ENCODE measurements at places on chromosomes 7 and 10.

- no peak for DNase-seq
Measured at GRCh38 chr10:32000937-32001336, 55.3 kb downstream of the KIF5B start.

DNA sequence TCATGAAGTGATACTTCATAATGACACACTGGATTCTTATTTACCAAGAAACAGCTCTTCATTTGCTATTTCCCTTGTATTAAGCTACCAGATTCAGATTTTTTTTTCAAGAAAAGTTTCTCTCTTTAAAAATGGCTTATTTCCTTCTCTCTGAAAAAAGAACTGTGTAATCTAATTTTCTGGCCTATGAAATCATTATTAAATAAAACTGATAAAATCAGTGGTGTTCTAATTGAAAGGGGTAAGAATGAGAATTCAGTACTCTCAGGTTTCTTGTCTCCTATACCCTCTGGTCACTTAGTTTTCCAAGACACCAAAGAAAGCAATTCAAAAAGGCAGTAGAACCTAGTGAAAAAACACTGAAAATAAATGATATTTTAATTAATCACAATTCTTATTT is 10.3 kb downstream of the JMJD1C start:
- DNase-seq, result no peak

DNA sequence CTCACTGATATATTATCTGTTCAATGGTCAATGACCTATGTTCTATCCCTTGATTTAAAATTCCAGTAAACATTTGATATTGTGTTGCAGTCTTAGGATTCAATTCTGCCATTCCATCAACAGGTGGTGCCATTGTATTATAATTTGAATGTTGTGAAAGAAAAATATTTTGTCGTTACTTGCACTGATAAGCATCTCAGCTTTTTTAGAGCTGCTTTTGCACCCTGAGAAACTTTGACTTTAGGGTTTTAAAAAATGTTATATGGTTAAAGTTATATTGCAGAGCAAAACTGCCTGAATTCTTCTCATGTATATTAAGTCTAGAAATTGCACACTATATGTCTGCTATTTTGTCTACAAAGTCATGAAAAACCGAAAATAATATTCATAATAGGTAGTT is 18.8 kb upstream of the MINDY3 start:
- no peak for DNase-seq

- DNase-seq, result no peak
Measured at GRCh38 chr7:84219310-84219709, 24.7 kb upstream of the SEMA3A start.

- peak; percentile 73 for DNase-seq
Measured at GRCh38 chr7:101099969-101100781, 14.9 kb downstream of the TRIM56 start.

DNA sequence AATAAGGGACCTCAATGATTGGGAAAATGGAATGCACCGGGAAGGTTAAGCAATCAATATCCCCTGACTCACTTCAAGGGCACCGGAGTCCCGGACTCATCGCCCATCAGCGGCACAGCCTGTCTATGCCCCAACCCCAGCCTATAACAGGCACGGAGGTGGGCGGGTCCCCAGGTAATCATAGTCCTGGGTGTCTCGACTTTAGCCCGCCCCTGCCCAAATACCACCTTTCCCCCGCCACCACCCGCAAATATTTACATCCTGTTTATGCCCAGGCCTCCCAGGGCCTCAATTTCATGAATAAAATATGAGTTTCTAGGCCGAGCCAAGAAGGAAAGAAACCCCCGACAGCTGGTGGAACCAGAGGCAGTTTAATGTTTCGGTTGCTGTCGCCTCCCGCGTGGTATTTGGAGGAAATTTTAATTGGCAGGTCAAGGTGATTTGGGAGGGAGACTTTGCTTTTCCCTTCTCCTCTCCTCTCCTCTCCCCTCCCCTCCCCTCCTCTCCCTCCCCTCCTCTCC is 15.6 kb upstream of the RFC2 start:
- DNase-seq, result peak; percentile 53
